ELF-1 (cell line): ENCODE measurements at places on chromosomes 2 and 18.

DNA sequence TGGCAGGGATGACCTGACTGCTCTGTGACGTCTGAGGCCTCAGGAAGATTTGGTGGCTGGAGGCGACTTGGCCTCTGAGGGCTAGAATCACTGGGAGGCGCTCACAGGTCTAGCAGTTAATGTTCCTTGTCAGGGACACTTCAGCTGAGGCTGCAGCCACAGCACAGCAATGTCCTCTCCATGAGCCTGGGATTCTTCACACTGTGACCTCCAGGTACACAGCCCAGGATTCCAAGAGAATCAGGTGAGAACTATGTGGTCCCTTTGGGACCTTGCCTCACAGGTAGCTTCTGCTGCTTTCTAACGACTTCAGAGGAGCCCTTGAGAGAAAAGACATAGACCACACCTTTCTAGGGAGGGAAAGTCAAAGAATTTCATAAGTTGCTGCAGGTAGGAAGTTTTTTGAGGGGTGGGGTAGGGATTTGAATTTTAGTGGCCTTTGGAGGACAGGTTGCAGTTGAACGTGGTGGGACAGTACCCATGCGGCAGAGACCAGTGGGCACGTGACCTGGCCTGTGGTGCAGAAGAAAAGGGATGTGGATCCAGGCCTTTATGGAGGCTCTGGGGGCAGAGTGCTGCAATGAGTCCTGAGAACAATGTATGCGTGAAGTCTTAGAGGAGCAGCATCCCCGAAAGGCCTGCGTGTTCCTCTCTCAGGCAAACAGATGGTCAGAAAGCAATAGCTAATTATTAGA, 86.2 kb downstream of the LYPD1 start:
- no peak for DNase-seq

DNA sequence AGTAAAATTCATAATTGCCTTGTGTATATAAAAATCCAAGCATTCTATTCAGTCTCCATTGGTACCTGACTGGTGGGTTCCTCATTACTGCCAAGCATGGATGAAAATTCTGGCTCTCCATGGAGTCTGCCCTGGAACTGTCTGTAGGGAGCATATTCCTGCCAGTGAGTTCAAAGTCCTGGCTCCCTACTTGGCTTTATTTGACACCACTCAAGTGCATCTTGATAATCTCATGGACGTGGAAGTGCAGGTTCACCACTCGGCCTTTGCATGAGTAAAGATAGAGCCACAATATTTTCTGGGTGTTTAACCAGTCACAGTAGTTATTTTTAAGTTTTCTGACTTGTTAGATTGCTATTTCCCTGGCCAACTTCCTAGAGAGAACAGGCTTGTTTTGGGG, 63.5 kb downstream of the CNTNAP5 start:
- DNase-seq, result no peak

GRCh38 chr2:106085181-106085940, 108.7 kb downstream of the UXS1 start:
- DNase-seq, result no peak

GRCh38 chr2:167750675-167751074, 496.7 kb downstream of the STK39 start:
- DNase-seq, result no peak

- no peak for DNase-seq
Observed at GRCh38 chr2:48738806-48739205, 16.7 kb downstream of the LHCGR start.
